ENCODE measurements at places on chromosomes 11 and 22.

DNA sequence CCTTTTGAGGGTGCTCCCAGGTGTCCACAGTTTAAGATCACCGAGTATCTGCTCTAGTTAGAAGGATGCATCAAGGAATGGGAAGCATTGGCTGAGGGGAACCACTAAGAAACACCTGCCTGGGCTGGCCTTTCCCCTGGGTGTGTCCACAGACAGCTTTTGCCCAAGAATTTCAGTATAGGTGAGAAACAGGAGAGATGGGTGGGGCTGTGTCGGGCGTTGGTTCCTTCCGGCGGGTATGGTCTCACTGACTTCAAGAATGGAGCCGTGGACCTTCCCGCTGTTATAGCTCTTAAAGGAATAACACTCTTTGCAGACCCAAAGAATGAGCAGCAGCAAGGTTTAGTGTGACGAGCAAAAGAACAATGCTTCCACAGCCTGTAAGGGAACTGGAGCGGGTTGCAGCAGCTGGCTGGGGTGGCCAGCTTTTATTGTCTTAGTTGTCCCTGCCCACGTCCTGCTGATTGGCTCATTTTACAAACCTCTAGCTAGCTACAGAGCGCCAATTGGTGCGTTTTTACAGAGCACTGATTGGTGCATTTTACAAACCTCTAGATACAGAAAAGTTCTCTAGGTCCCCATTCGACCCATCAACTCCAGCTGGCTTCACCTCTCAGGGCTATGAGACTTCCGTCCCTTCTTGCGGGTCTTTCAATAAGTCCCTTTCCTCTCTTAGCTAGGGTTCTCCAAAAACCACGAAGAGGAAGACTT lies 2.4 kb downstream of the FADS1 start:
- peak; percentile 68 for DNase-seq

DNA sequence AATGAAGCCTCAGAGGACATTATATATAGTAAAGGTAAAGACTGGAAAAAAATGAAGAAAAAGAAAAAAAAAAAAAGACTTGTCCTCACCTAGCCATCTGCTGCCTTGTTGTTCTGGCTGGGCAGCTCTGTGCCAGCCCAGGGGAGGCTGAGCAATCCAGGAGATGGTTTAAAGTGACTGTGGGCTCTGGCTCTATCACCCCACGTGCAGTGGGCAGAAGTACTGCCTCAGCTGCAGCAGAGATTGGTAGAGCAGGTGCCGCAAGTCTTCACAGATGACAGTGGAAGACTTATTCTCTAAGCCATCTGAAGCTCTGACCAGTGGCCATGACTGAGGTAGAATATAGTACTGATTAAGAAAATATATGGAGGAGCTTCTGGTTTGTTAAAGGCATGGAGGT lies 62.2 kb downstream of the SGSM3 start:
- no peak for DNase-seq

DNA sequence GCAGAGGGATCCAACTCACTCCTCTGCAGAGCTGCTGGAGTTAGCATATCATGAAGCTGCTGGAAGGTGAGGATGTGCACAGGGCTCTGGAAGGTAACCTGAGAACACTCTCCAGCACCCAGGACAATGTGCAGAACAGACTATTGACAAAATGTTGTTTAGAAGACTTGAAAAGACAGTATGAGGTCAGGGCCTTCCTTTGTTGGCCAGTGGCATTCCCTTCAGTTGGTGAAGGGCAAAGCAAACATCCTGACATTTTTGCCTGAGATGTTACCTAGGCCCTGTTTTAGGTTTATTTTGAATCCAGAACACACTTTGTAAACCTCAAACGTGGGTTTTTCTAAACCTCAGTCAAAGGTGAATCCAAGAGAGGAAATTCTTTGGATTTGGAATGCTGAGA lies 67.8 kb downstream of the DEPDC5 start:
- DNase-seq = no peak

GRCh38 chr11:119332111-119332765 lies 2.1 kb upstream of the RNF26 start:
- DNase-seq = no peak

DNA sequence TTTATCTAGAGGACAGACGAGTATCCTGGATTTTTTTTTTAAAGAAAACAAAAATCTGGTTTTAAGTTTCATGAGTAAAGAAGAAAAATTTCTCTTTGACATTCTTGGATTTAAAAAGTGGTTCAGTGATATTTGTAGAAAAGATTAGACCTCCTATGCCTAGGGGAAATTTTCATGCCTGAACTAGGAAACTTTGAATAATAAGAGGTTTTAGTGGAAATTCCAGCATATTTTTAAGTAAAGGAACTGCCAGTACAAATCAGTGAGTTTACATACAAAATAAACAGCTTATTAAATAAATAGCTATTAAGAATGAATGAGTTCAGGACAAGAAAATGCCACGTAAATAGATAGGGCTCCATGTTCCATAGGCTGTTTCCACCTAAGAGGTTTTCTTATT lies 17.5 kb downstream of the JAM3 start:
- DNase-seq = no peak

- no peak for DNase-seq
Observed at GRCh38 chr22:25847451-25847850, 105.5 kb downstream of the MYO18B start.

GRCh38 chr22:19495562-19496323 lies 16.0 kb downstream of the CDC45 start:
- DNase-seq = no peak

DNA sequence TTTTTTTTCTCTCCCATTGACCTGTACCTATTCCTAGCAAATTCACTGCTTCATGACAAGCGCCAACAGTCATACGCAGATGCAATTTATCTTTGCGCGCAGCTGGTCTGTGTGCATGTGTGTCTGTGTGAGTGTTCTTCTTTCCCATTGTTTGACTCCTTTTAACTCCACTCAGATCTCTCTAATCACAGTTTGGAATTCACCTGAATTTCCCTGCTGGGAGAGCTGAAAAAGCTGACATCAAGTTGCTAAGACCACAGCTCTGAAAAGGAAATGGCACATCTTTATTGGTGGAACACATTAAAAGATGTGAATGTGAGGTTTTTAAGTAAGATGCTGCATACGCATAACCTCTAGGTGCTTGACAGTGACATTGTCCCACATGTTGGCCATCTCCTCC lies 187.4 kb upstream of the MTMR2 start:
- DNase-seq = no peak

- peak; percentile 59 for DNase-seq
Observed at GRCh38 chr22:30425616-30426387, at the start of gene MTFP1. TSS of gene MTFP1 (plus strand) at chr22:30425768. CDS start at chr22:30425880, 112 bp downstream.

DNA sequence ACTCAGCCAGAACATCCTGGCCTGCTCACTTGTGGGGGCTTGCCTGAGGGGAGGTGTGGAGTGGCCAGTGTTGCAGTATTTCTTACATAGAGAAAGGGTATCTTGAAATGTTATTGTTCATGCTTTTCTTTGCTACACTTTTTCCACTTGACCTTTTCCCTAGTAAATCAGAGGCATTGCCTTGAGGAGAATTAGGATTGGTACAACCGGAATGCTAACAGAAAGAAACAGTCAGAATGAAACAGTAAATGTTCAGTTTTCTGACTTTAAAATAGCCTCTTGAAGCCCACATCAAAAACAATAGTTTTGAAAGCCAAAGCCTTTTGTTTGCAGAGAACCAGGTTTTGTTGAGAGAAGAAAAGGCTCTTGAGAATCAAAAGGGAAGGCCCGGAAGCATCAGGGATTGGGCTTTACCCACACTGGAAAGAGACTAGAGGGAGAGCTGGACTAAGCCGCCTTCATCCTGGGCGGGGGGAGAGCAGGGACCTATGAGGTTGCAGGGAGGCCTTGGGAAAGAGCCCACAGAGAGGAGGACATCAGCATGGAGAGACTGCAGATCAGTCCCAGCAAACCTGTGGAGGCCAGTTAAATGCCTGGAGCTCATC lies 12.4 kb downstream of the ADM start:
- DNase-seq = no peak

GRCh38 chr22:46149512-46150033 lies 753 bp upstream of the PPARA start:
- DNase-seq = peak; percentile 9

DNA sequence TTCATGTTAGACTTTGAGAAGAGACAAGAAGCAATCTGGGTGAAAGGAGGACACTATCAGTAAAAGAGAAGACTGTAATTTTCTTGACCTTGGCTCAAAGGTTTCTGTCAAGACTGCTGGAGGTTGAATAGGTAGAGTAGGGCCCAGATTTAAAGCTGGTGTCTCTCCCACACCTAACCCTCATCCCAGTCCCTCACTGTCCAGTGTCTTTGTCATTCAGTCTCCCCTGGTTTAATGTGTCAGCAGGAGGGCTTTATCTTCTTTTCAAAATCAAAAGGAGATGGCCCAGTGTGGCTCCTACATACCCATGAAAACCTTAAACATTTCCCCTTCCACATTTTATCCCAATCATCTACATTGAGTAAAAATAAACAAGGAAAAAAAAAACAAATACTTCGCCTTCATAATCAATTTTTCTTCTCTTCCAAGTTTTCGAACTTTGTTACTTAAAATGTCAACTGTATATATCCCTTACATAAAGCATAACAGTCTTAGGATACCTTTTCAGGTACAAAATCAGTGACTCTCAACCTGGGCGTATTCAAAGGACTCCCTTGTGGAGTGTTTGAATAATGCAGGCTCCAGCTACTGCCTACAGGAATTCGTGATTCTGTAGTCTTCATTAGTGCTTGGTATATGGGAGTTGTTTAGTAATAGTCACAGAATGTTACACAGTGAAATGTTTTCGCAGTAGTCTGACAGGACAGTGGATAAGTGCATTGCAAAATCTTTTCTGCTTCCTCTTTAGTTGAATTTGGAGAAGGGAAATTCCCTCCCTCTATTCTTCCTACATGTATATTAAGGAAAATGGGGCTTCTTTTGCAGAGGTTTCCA lies 87.2 kb downstream of the FAT3 start:
- DNase-seq = peak; percentile 24

DNA sequence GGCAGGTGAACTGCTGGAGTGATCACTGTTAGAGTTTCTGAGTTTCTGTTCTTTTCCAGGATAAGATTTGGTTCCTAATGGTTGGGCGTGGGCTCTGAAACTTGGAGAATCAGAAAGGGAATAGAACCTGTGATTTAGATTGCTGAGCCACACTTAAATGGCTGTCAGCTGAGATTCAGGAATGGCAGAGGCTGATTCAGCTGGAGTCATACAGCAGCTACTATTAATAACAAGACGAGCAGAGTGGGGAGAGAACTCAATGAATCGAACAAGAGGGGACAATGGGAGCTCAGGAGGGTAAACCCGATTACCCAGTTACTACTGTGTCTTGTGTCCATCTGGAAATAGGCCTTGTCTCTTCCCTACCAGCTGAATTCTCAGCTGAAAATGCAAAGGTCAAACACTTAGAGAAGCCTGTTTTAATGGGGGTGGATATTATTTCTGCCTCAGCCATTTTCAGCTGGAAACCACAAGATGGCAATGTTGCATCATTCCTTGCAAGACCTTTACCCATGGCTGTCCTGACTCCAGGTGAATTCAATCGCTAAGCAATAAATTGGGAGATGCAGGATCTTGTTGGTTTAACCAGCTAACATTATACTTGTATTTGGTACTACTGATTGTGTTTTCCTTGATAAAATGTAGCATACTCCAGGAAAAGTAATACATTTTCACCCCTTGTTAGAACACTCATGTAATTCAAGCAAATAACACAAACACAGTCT lies 104.5 kb upstream of the RAG2 start:
- DNase-seq = peak; percentile 64

DNA sequence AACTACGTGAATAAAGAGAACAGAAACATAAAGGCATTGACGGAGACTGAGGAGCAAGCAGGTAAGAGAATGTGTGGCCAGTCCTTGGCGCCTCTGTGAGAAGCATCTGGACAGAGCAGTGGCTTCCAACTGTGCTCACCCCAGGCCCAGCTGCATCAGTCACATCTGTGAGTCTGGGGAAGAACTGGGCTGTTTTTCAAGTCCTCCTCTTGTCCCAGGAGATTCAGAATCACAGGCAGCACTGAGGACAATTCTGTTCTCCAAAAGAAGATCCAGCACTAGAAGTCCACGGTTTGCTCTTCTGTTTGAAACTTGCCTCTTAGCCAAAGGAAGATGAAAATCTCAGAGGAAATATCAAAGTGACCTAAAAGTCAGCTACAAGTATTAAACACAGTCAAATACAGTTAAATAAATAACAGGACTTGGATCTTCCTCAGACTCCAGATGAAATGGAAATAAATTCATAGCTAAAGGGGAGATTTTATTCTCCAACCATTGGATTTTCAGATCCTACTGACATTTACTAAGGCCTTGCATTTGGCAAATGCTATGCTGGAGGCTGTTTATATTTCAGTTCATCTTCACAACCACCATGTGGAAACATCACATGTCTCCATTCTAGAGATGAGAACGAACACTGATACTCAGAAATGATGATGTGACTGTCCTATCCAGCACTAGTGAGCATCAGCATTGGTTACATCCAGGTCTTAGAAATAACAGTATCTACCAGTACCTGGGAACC lies 14.1 kb downstream of the FAM181B start:
- DNase-seq = no peak

- no peak for DNase-seq
Observed at GRCh38 chr11:40544162-40544561, 915.3 kb downstream of the LRRC4C start.

DNA sequence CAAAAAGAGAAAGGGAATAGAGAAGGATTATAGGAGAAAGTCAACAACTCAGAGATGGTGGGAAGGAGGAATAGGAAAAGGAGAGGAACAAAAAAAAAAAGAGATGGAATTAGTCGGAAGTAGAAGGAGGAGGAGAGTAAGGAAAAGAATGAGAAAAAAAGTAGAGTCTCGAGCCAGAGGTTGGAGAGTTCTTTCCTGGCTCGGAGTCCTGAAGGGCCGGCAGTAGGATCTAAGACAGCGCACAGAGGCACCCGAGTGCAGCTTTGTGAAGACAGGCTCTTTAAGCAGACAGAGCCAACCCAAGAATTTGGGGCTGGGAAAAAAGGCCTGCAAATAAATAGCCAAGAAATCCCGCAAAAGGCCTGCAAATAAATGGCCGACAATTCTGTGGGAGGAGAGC lies 170.4 kb upstream of the CCDC90B start:
- DNase-seq = no peak

DNA sequence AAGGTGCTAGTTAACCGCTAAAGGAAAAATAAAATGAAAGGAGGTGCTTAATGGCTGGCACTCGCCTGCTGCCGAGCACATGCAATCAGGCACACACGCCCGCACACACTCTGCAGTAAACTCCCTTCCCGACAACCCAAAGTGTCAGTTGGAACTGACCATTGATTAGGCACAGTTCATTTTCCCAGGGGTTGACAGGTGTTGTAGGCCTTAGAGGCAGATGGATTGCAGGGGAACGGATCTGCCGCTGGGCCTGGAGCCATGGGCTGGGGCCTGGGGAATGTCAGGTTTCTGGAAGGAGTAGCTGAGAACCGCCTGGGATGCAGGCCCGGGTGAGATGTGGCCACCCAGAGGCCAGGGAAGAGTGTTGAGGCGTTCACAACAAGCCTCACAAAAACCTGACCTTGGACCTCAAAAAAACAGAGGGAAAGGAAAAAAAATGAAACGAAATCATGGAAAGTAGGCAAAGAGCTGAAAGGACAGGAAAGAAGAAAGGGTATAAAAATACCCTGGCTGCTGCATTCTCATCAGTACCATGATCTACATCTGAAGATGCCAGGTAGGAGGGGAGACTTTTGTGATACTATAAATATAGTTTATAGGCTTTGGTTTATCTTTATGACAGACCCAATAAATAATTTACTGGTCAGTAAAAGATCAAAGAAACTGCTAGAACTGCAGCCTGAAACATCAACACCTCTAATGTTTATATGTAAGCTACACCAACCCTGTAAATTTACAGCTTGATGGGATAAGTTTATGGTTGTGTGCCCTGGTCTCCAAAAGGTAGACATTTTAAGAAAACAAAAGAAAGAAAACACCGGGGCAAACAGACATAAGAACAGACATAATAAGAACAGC lies 313.4 kb downstream of the BUD13 start:
- no peak for DNase-seq

Measured in inflammatory macrophage treated with lipopolysaccharide for 4 hours (primary cell).